NCI-H774 (cell line): ENCODE measurements at places on chromosomes 13 and 19.

DNA sequence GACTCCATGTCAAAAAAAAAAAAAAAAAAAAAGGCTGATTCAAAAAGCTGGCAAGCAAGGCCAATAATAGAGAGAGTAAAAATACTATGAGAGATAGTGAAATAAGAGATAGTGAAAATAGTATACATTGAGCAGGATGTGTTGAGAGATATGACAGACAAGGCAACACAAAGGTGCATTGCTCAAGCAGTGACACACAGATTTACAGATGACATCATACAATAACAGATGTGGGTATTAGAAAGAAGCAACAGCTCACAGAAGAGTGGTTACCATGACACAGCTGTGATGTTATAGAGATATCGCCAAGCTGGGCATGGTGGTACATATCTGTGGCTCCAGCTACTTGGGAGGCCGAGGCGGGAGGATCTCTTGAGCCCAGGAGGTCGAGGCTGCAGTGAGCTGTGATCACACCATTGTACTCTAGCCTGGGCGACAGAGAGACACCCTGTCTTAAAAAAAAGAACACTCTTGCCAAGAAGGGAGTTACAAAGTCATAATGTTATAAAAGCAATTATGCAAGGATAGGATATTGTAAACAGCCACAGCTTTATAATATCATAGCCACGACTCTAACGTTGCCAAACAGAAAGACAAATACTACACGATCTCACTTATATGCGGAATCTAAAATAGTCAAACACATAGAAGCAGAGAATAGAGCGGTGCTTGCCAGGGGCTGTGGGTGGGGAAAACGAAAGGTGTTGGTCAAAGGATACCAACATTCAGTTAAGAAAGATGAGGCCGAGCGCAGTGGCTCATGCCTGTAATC is 10.3 kb downstream of the TNFSF9 start:
- DNase-seq = no peak

- DNase-seq = peak; percentile 5
These were observed 147.2 kb upstream of the ZNF536 start for GRCh38 chr19:30224689-30225606.

DNA sequence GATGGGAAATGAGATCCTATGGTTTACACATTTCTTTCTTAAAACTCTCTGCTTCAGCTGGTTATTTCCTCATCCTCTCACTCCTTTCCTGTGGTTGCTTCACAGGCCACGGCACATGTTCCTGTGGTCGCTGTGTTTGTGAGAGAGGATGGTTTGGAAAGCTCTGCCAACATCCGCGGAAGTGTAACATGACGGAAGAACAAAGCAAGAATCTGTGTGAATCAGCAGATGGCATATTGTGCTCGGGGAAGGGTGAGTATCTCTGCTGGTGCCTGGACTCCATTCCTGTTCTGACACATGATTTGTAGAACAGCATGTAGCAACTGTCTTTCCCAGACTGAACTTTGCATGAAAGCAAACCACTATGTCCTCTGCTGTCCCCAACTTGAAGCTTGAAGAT is 254.2 kb downstream of the ITGBL1 start:
- DNase-seq = no peak

DNA sequence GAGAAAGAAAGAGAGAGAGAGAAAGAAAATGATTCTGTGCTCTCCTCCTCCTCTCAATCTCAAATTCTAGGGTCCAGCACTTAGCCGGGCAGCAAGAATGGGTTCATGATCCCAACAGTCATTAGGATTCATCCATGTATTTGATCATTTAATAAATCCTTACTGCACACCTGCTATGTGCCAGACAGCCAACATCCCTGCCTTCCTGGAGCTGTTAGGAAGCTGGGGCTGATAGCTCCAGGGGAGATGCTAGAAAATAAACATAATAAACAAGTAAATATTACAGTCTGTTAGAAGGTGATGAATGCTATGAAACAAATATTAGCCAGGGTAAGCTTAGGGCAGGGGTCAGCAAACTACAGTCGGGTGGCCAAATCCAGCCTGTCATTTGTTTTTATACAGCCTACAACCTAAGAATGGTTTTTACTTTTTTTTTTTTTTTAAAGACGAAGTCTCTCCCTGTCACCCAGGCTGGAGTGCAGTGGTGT is 9.9 kb upstream of the ACP7 start:
- DNase-seq = no peak
